HT-29 (cell line): ENCODE measurements at places on chromosomes 13 and 19. TPM values are rescaled to one million over a fixed set of nuclear protein-coding genes. Genes with fewer than 3 reads are reported as not detected.

Gene ARL11
- total RNA-seq, result 0.10 and 0.38 TPM in 2 replicates

Gene GRK1
- 0.13 TPM in 1 of 2 replicates, not detected in the other for total RNA-seq

Gene PSG1
- not detected in 2 replicates for total RNA-seq

Gene ATP4B
- not detected in 2 replicates for total RNA-seq

Gene ZNF805
- total RNA-seq, result 9.3 and 13.5 TPM in 2 replicates

Gene IQCN
- total RNA-seq, result 0.71 and 1.1 TPM in 2 replicates

Gene FLT3
- not detected in 2 replicates for total RNA-seq

DNA sequence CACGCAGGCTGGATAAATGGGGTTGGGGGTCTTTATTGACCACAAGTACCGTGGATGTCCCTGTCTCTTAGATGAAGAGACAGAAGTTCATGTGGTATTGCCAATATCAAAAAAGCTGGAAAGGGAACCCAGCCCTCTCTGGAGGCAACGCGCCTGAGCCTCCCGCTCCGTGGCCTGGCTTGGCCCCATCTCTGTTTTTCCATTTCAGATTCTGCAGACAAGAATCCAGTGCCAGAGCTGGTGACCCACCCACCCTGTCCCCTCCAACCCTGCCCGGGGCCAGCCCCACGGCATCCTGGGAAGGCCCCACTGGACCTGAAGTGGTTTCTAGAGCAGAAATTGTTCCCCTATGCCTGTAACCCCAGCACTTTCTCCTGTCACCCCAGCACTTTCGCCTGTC lies 57.7 kb downstream of the PTPRS start:
- no peak for DNase-seq

GRCh38 chr13:72852207-72852606 lies 70.3 kb downstream of the PIBF1 start:
- no peak for DNase-seq

DNA sequence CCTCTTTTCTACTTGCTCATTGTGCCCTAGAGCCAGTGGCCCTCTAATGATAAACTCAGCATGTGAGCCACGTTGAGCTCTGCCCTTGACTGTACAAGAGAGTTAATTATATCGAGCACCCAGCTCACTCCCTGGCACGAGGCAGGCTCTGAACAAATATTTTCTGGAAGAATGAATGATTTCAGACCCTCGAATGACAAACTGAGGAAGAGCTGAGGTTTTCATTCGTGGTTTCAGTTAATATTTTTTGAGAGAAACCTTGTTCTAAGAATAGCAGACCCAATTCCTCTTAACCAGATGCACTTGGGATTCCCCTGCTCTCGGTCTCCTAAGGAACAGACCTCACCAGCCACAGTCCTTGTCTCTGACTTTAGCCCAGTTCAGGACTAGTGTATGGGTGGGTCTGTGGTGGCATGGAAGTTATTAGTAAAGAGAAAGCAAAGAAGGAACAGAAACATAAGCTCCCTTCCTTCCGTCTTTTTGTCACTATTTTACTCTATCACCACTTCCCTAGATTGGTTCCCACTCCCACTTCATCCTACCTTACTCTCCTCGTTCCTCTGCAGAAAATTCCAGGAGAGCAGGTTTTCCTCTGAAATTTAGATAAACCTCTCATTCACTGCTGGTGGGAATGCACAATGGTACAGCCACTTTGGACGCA lies 22.1 kb upstream of the WDFY2 start:
- no peak for DNase-seq

GRCh38 chr13:82506805-82507414 lies 1375.4 kb downstream of the SLITRK1 start:
- no peak for DNase-seq

DNA sequence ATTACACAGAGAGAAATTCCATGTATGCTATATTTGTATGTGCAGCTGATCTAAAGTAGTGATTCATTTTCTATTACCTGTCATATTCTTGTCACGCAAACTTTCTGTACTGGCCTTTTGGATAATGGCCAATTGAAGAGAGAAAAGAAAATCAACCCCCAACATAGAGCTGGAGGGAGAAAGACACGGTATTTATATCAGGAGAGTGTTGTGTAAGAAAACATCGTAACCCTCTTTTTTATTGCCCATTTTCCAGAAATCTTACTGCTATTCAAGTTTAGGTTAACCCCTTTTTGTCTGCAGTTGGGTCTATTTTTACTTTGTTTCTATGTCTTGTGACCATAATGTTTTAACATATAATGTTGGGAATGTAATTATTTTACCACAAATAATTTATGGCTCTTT lies 27.9 kb downstream of the DGKH start:
- DNase-seq, result no peak

DNA sequence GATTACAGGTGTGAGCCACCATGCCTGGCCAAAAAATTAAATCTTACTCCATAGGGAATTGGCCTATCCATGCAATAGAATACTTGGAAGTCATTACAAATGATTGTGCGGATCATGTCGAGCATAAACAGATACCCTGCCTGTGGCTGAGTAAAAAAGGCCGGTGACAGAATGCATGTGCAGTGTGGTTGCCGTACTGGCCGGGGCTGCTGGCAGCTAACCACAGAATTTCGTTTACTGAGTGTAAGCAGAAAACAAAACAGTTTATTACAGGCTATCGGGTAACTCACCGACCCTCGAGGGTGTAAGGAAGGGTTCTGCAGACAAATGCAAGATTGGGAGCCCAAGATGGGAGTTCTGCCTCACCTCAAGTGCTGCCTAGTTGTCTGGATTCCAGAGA lies 127.7 kb downstream of the ZIC5 start:
- no peak for DNase-seq

DNA sequence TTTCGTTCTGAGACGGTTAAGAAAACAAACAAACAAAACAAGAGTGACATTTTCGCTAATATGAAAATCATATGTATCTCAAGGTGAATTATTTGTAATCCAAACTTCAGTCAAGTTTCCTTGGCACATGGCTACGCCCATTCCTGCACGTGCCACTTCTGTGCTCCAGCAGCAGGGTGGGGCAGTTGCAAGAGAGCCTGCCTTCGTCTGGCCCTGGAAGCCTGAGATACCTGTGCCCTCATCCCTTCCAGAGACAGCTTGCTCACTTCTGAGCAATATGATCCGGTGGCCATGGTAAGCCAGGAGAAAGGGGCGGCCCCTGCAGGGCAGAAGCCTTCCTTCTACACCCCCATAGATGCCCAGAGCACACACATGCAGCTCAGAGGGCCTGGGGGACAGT lies 22.1 kb downstream of the DPP9 start:
- no peak for DNase-seq

GRCh38 chr13:41751277-41751676 lies 209.6 kb downstream of the VWA8 start:
- no peak for DNase-seq

DNA sequence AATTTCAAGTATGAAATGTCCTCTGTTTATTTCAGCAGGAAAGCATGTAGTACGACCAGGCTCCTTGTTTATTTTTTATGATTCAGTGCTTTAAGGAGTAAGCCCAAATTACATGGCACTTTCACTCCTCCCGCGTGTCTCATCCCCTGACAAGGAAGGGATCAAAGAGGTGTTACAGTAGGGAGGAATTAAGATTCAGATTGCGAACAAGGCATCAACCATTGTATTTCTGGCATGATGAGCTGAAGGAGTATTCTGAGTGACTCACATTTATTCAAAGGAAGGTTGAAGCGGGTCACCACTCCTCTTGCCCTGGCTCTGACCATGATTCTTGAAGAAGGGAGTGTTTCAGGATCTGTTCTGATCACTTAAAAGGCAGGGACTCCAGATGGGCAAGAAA lies 46.1 kb upstream of the CNMD start:
- no peak for DNase-seq

- DNase-seq, result no peak
Measured at GRCh38 chr19:3184847-3185460, 776 bp upstream of the NCLN start.

DNA sequence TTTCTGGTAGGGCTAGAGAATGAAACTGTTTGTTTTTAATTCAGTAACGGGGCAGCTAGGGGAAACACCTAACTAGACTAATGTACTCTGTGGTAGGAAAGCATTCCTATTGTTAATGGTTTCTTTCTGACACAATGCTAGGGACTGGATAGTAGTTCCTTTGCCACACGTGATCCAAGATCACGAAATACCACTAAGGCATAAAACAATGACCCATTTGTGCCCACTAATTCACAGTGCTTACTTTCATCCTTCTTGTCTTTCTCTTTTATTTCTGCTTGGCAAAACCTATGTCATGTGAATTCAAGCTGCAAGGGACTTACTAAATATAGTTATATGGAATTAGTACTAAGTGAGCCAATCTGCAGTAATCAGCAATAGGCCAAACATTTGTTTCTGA lies 834.1 kb upstream of the SLITRK6 start:
- no peak for DNase-seq
